ENCODE measurements at places on chromosomes 12 and 14.

- DNase-seq, result no peak
Observed at GRCh38 chr14:95536036-95536593, 1.3 kb downstream of the GLRX5 start.

GRCh38 chr12:96383991-96384390 lies 16.2 kb downstream of the CDK17 start:
- DNase-seq, result no peak

DNA sequence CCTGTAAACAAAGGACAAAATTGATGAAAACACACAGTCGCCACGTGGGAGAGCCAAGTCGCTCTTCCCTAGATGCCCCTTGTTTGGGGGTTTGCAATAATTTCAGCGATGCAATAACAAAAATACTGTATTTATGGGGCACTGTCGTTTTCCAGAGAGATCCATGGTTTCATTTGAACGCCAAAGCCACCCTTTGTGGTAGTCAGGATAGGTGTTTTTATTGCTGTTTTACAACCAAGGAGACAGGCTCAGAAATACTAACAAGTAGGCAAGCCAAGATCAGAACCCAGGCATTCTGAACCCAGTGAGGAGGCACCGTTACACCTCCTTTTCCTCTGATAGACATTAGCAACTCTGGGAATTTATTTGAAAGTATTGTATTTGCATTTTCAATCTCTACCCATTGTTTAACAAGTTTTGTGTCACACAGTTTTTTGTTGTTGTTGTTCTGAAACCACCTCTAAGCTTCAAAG lies 831 bp upstream of the BTBD7 start:
- no peak for DNase-seq

- DNase-seq, result no peak
Observed at GRCh38 chr12:11509326-11509725, 114.0 kb upstream of the PRB2 start.

GRCh38 chr12:52990206-52990605 lies 16.1 kb upstream of the EIF4B start:
- DNase-seq, result no peak

GRCh38 chr12:49061157-49061650 lies 610 bp upstream of the KMT2D start:
- DNase-seq, result no peak

DNA sequence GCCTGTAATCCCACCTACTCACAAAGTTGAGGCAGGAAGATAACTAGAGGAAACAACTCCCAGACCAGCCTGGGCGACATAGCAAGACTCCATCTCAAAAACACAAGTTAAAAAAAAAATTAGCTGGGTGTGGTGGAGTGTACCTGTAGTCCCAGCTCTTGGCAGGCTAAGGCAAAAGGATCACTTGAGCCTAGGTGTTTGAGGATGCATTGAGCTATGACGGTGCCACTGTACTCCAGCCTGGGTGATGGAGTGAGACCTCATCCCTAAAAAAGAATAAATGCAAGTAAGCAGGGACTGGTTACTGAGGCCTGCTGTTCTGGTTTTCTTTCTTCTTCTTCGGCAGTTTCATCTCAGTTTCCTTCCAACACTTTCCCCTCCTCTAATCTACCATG lies 7.4 kb downstream of the PTPN21 start:
- DNase-seq, result no peak

DNA sequence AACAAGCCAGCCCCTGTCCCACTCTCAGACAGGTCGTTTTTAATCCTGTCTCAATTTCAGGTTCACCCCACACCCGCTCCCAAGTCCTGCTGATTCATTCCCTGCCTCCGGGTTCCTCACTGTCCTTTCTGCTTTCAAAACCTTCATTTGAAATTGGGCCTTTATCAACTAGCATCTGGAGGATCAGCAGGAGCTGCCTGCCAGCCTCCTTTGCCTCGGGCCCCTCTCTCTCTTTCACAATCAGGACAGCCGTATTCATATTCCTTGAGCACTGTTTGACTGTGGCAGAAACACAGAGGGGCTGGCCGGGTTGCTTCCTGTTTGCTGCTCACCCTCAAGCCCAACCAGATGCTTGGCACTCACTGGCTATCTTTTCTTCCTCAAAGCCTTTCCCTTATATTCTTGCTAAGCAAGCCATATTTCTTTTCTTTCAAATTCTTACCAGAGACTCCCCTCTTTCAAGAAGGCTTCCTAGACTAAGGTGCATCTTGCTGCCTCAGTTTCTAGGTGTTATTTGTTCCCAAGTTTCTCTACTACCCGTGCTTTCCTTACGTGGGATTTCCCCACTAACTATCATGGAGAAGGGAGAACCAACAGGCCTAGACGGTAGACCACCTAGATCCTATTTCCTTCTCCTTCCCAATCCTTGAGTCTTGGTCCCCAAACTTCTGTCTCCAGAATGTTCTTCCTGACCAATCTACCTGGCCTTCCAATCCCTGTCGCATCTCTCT lies 3.0 kb downstream of the GALNT6 start:
- DNase-seq, result no peak

DNA sequence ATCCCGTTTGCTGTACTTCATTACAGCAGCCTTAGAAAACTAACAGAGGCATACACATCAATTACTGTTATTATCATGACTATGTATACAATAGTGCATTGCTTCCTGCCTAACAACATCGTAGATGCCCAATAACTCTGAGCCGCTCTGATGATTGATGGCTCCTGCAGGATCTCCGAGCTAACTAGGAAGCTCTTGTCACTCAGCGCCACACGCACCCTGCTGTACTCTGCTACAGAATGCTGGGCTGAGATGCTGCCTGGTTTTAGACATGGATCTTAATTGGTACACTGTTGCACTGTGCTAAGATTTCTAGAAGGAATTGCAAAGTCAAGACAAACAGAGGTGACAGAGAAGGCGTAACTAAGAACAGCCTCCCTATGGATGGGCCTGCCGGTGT lies 169.3 kb downstream of the SLC15A4 start:
- DNase-seq, result no peak

- DNase-seq, result no peak
Observed at GRCh38 chr14:33959692-33960151, 8.8 kb upstream of the EGLN3 start.

DNA sequence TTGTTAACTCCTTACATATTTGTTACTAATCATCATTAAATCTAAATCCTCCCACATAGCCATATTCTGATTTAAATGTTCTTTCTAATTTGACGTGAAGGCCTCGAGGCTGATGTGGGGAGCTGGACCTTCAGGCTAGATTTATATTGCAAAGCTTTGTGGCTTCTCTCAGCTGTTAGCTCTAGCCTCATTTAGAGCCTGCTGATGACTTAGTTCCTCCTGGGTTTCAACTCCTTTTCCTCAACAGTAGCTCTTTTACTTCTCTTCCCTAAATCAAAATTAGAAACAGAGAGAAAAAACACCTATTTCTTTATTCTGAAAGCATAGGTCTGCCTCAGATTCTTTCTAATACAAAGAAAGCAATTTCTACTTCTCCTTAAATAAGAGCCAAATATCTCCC lies 477.5 kb upstream of the CCDC196 start:
- DNase-seq, result no peak

DNA sequence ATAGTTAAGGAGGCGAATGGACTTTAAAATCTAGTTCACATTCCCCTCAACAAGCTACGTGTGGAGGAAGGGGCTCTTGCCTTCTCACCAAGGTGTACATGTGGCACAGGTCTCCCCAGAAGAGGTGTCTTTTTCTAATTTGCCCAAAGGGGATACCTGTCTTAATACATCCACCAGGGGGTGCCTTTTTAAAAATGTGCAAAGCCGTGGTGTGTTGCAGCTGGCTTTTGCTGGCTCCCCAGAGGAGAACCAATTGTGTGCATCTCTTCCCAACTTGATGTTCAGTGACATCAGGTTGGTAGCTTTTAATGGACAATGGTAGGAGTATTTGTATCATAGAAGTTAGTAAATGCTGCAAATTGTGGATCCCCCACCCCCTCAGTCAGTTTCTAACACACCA lies 33.8 kb downstream of the CREBL2 start:
- DNase-seq, result peak; percentile 21
